Epithelial cell of prostate (primary cell): ENCODE measurements at places on chromosomes 11 and 22.

DNA sequence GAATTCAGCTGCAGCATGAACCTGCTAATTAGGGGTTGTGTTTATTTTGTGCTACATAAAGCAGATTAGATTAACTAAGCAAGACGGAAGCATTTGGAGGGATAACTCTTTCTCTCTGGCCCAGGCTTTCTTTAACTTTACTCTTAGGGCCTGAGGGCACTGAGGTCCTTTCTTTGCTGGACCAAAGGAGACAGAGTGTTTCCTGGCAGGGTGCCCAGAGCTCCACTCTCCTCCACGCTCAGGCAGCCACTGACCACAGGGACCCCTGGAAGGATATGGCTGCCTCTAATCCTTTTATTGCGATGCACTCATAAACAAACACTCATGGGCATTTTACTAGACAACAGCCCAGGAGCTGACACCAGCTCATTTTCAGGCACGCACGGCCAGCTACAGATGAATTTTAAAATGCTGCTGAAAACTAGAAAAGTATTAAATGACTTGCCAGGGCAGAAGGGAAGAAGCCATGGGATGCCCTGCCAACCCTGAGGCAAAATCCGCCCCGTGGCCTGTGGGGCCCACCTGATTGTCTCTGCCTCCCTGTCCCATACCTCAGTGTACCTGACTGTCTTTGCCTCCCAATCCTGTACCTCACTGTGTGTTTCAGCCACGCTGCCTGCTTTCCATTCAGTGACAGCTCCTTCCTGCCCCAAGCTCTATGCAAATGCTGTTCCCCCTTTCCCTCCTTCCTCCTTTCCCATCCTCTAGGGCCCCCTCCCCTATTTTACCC, 192.6 kb upstream of the NAV2 start:
- DNase-seq = no peak

- no peak for DNase-seq
Observed at GRCh38 chr22:30600921-30601320, 6.1 kb upstream of the TCN2 start.

GRCh38 chr11:45320371-45320770, 34.2 kb upstream of the SYT13 start:
- no peak for DNase-seq

GRCh38 chr11:102234779-102235439, 82.4 kb upstream of the BIRC3 start:
- DNase-seq = no peak

GRCh38 chr22:19669570-19669969, 44.7 kb upstream of the SEPTIN5 start:
- no peak for DNase-seq

DNA sequence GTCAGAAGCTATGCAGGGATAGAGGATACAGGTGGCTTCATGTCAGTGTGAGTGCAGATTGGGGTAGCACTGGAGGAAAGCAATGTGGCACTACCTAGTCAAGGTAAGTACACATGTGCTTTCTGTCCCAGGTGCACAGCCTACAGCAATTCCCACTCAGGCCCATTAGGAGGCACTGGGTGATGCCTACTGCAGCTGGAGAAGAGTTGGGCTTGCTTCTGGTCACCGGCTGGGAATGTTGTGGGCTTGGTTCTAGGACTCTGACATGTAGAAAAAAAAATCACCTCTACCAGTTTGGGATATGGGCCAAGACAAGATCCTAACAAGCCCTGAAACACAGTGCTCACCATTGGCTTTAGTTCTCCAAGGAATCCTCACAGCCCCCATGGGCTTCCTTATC, 69.7 kb downstream of the TENM4 start:
- DNase-seq = no peak

GRCh38 chr11:115920841-115921480, 416.7 kb upstream of the CADM1 start:
- no peak for DNase-seq

- no peak for DNase-seq
Observed at GRCh38 chr11:10844356-10844755, 13.5 kb downstream of the ZBED5 start.

DNA sequence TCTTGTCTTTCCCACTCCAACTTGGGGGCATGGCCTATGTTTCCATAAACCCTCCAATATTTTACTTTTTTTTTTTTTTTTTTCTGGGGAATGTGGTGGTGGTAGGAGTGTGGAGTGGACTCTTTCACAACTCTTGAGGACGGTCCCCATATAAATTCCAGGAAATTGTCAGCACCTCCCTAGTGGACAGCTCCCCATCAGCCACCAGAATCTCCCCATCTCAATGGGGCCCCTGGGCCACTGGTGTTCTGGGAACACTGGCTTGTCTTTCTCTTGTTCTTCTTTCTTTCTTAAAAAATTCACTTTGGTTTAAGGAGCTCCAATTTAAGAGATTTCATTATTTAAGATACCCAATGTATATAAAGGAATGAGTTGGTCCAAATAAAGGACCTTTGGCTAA, 74.1 kb downstream of the ADM start:
- DNase-seq = no peak

DNA sequence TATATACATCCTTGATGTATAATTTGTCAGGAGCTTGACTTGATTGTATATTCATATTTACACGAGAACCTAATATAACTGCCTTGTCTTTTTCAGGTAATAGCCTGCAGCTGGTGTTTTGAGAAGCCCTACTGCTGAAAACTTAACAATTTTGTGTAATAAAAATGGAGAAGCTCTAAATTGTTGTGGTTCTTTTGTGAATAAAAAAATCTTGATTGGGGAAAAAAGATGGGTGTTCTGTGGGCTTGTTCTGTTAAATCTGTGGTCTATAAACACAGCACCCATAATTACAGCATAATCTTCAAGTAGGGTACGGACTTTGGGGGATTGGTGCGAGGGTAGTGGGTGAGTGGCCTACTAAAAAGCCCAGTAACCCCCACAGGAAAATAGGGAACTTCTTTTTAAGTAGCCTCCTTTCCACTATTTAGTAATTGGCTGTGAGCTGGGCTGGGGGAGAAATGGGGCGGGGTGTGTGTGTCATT, 7.5 kb downstream of the MALAT1 start:
- no peak for DNase-seq

GRCh38 chr22:47943729-47944700, 1181.6 kb downstream of the TBC1D22A start:
- no peak for DNase-seq

GRCh38 chr11:125402435-125402834, 93.6 kb downstream of the FEZ1 start:
- DNase-seq = no peak

- DNase-seq = peak; percentile 84
Observed at GRCh38 chr11:19675397-19675796, 37.2 kb upstream of the NAV2 start.

DNA sequence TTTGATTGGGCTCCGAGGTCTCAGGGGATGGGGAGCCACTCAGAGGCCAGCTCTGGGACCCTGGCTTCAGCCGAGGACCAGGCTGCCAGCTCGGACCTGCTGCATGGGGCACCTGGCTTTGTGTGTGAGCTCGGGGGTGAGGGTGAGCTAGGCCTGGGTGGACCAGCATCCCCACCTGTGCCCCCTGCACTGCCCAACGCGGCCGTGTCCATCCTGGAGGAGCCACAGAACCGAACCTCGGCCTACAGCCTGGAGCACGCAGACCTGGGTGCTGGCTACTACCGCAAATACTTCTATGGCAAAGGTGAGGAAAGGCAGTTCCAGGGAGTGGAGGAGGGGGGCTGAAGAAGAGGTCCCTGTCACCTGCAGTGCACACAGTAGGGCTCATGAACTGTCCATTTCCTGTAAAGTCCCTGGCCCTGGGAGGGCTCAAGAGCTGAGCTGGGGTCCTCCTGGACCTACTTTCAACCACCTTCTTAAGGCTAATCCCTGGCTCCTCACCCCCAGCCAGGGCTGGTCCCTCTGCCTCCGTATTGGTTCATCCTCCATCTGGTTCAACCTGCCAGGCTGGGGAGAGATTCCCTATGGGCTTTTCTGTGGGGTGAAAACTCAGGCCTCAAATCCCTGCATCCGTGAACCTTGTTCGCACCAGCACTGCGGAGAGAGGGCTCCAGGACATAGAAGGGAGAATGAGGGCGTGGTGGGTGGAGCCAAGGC, 3.6 kb downstream of the SIPA1 start:
- DNase-seq = no peak

- DNase-seq = no peak
Observed at GRCh38 chr11:120139316-120140069, 1.6 kb upstream of the TRIM29 start.

GRCh38 chr11:11069841-11070835, 212.3 kb upstream of the ZBED5 start:
- DNase-seq = no peak

GRCh38 chr11:74839446-74839845, 90.8 kb downstream of the RNF169 start:
- DNase-seq = no peak

- DNase-seq = no peak
Observed at GRCh38 chr11:3684819-3685172, 13.6 kb upstream of the CHRNA10 start.

- no peak for DNase-seq
Observed at GRCh38 chr11:86158704-86159580, 85.6 kb upstream of the EED start.

DNA sequence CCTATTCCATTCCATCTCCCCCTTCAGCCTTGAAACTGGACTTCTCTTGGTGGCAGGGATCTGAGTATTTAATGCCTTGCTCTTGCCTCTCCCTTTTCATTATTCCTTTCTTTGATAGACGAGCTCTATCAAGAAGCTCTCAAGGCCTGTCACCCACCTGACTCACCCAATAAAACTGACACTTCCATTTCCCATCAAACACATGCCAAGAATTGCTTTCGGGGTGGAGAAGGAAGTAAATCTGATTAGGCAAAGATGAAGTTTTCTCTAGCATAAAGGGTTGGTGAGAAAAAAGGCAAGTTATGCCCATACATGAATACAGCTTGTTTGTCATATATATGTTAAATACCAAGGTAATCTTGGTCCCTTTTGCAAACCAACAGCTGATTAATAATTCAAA, 34.9 kb upstream of the MYEOV start:
- peak; percentile 66 for DNase-seq

GRCh38 chr11:55554169-55554568, at the start of gene OR4C15:
Gene OR4C15, plus strand, starts transcription at chr11:55554469. Its CDS starts 0 bp downstream, at chr11:55554469.
- DNase-seq = no peak

- DNase-seq = no peak
Observed at GRCh38 chr22:46448333-46448732, 89.1 kb downstream of the CELSR1 start.

- DNase-seq = no peak
Observed at GRCh38 chr22:47144791-47145425, 382.5 kb downstream of the TBC1D22A start.

DNA sequence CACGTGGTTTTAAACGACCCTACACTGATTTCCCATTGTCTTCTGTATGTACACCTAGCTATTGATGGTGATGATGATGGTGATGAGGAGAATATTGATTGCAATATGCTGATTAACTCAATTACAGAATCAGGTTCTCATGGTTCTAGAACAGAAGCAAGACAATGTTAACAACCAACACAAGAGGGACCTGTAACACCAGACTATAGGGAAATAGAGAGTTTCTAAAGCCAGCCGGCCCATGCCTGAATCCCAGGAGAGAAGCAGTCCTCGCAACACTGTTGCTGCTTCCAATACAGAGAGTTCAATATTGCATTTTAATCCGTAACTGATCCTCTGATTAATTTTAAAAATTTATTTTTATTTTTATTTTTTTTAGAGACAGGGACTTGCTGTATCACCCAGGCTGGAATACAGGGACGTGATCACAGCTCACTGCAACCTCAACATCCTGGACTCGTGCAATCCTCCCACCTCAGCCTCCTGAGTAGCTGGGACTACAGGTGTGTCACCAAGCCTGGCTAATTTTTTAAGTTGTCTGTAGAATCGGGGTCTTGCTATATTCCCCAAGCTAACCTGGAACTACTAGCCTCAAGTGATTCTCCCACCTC, 22.2 kb upstream of the UBASH3B start:
- DNase-seq = no peak

- no peak for DNase-seq
Observed at GRCh38 chr22:38578505-38578904, 8.5 kb upstream of the DMC1 start.

DNA sequence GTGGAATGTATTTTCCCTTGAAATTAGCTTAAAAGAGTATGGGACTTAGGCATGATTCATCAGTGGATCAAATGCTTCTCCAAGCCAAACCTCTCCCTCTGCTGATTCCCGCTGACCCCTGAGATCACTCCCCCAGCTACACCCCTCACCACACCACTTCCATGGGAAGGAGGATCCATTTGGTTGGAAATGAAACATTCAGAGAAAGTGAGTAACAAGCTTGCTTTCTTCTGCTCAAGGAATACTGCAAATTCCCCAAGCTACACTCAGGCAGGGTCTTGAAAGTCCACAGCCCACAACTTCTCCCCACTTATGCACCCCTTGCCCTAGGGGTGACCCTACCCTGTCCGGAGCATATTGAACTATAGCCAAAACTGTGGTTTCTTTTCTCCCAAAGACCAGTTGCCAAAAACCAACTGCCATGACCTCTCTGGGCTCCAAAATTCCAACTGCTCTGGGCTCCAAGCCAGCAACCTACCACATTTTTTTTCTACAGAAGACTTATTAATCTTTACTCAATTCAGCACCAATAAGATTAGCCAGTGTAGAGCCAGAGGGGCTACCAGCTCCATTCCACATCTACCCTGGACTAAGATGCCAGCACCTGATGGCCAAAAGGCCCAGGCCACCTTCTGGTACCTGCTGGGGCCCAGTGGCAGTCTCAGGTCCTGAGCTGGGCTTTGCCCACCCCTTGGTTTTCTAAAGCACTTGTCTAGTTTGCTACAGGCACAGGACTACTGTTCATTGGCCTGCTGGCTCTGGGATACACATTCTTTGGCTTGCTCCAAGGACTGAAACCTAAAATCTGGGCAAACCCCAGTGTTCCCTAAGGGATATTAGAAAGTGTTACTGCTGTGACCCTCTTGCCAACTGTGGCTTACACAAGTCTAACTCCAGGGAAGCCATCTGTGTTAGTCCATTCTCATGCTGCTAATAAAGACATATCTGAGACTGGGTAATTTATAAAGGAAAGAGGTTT, 101.1 kb downstream of the MICAL3 start:
- no peak for DNase-seq

DNA sequence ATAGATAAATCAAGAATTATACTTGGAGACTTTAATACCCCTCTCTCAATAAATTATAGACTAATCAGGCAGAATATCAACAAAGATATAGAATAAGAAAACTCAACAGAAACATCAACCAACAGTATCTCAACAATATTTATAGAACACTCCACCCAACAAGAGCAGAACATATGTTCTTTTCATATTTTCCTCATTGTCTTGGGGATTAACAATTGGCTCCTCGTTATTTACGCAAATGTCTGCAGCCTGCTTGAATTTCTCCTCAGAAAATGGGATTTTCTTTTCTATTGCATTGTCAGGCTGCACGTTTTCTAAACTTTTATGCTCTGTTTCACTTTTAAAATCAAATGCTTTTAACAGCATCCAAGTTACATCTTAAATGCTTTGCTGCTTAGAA, 37.0 kb upstream of the FBLN1 start:
- DNase-seq = no peak

DNA sequence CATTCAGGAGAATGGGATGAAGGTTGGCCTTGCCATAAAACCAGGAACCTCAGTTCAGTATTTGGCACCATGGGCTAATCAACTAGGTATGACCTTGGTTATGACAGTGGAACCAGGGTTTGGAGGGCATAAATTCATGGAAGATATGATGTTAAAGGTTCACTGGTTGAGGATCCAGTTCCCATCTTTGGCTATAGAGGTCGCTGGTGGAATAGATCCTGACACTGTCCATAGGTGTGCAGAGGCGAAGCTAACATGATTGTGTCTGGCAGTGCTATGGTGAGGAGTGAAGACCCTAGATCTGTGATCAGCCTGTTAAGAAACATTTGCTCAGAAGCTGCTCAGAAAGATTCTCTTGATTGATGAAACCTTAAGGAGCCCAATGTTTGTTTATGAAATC, 5.7 kb downstream of the NF2 start:
- no peak for DNase-seq
